HL-60 (cell line): ENCODE measurements at places on chromosomes 11 and 22.

- DNase-seq = no peak
Measured at GRCh38 chr11:22792497-22792896, 37.1 kb downstream of the SVIP start.

DNA sequence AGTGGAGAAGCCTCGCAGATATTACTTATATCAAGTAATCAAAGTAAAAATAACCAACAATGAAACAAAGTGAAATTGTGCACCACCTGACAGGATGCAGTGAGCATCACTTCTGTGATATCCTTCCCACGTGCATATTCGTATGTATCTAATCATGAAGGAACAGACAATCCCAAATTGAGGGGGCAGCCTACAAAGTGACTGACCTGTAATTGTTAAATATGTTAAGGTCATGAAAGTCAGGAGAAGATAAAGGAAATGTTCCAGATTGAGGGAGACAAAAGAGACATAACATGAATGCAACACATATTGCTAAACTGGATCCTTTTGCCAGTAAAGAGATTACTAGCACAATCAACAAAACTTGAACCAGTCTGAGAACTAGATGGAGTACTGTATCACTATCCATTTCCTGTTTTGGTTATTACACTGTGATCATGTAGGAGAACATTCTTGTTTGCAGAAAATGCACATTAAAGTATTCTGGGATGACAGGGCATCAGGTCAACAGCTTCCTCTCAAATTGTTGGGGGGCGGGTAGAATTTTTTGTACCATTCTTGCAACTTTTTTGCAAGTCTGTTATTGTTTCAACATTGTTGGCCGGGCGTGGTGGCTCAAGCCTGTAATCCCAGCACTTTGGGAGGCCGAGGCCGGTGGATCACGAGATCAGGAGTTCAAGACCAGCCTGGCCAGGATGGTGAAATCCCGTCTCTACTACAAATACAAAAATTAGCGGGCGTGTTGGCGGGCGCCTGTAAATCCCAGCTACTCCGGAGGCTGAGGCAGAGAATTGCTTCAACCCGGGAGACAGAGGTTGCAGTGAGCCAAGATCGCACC, 2.0 kb downstream of the SBF2 start:
- no peak for DNase-seq

GRCh38 chr11:126660761-126661425, 305.4 kb downstream of the ST3GAL4 start:
- DNase-seq = no peak

DNA sequence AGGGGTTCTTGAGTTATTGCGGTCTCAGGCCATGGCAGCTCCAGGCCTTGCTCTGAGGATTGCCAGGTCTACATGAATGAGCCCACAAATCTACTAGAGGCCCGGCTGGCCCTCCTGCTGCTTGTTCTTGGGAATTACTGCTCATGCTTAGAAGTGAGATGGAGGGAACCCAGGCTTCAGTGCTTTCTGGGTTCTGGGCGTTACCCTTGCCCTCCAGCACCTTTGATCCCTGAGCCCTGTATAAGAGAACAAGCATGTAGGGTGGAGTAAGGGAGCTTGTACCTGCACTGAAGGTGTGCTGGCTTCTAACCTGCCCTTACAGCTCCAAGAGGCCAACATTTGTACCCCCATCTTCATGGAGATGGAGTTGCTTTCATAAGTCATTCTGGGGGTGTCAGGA, 4.0 kb downstream of the NAA40 start:
- no peak for DNase-seq

DNA sequence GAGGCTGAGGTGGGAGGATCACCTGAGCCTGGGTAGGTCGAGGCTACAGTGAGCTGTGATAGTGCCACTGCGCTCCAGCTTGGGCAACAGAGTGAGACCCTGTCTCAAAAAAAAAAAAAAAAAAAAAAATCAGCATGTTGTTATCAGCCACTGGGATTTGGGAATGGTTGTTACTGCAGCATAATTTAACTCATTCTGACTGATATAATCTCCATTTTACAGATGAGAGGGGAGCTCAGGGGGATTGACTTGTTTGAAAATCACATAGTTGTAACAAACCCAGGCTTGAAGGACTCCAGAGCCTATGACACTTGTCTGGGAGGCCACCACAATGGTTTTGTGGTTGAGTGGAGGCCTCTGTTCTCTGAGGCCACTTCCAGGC, 3.0 kb upstream of the SEPTIN3 start:
- no peak for DNase-seq

DNA sequence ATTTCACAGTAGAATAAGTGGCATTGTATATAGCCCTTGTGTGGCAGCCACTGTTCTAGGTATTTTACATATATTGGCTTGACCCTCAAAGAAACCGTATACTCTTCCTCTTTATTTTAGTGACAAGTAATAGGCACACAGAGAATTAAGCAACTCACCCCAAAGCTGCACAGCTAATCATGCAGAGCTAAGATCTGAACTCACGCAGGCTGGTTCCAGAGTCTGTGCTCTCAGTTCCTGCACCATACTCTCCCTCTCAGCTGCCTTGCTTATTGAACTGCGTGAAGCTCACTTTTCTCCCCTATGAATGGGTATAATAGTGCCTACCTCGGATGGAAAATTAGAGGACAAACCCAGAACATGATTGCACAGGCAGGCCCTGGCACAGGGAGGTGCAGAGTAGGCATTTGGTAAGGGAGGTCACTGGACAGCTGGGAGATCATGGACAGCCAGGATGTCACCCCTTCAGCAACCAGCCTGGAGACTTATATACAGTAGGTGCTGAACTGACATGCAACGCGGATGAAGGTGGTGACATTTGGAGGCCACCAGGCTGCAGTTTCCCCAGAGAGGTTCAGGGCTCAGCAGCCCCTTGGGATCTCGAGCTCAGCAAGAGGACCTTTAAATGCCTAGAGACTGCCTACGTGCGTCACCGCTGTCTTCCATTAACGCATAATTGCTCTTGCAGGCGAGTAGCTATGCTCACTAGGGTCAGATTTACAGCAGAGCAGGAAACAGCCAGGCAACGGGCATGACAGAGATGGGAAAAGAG, 78.4 kb upstream of the TP53I11 start:
- DNase-seq = no peak
